NK-92 treated with Interleukin-12 subunit alpha and Interleukin-12 subunit beta, amount 100 ng/mL, for 24 hours (cell line): ENCODE measurements at places on chromosomes 16 and 17.

- no peak for DNase-seq
Observed at GRCh38 chr16:19785081-19785480, 67.0 kb downstream of the IQCK start.

- no peak for DNase-seq
Observed at GRCh38 chr16:8355675-8356074, 234.6 kb downstream of the TMEM114 start.

DNA sequence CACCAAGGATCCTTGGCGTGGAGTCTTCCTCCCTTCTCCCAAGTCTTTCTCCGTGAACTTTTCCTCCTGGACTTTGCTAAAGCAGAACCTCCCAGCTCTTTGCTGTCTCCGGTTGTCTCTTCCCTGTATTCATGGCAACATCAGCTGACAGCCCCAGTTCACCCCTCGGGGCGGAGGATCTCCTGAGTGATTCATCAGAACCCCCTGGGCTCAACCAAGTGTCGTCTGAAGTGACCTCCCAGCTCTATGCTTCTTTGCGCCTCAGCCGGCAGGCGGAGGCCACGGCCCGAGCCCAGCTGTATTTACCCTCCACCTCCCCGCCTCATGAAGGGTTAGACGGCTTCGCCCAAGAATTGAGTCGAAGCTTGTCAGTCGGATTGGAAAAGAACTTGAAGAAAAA lies 943 bp downstream of the CNTROB start:
- no peak for DNase-seq

- DNase-seq = peak; percentile 83
Observed at GRCh38 chr16:31700530-31701388, 172.8 kb upstream of the ZNF267 start.

DNA sequence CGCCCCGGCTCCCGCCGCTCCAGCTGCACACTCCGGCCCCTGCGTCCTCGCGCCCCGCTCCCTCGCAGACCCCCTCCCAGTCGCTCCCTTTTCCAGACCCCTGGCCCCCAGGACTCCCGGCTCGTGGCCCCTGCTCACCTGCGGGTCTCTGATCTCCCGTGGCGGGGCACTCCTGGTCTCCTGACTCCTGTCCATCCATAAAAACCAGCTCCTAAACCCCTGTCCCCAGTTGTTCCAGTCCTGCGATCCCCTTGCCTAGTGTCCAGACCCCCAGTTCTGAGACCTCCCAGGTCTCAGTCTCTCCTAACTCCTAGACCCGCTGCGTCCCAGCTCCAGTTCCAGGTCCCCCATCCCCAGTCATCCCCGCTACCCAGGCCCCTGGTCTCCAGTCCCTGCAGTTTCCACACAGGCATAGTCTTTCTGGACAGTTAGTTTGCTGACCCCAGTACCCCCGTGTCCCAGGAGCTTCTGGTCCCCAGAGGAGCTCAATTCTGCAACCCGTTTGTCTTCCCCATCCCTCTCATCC lies 379 bp downstream of the SNX29 start:
- no peak for DNase-seq

DNA sequence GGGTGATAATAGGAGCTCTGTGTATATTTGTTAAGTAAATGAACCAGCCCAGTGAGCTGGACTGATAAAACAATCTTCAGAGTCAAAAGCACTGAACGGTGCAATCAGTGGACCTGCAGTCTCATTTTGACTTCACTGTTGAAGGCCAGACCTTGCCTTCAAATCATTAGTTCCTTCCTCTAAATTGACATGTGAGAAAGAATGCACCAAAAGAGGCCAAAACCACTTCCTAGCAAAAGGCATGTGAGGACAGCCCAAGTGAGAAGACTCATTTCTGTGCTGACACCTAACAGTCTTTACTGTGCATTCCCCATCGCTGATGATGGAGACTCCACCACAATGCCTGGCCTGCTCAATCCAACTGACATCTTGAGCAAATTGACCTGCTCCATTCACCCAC lies 10.6 kb downstream of the GTF3C1 start:
- DNase-seq = no peak

GRCh38 chr16:23836404-23837311 lies 875 bp downstream of the PRKCB start:
- DNase-seq = peak; percentile 76

DNA sequence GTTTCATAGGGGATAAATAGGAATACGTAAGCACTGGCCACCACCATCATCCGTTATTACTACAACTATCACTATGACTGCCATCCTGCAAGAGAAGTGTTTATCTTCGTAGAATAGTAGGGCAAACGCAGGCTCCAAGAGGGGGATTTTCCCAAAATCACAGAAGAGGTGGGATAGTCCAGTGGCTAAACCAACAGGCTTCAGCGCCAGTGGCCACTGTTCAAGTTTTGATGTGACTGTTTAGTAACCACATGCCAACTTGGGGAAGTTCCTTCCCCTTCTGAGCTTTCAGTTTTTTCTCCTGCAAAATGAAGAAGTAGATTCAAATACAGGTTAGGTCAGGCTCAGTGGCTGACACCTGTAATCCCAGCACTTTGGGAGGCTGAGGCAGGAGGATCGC lies 60.7 kb upstream of the GRIN2A start:
- no peak for DNase-seq

GRCh38 chr16:88681084-88681680 lies 5.1 kb downstream of the SNAI3 start:
- DNase-seq = no peak

DNA sequence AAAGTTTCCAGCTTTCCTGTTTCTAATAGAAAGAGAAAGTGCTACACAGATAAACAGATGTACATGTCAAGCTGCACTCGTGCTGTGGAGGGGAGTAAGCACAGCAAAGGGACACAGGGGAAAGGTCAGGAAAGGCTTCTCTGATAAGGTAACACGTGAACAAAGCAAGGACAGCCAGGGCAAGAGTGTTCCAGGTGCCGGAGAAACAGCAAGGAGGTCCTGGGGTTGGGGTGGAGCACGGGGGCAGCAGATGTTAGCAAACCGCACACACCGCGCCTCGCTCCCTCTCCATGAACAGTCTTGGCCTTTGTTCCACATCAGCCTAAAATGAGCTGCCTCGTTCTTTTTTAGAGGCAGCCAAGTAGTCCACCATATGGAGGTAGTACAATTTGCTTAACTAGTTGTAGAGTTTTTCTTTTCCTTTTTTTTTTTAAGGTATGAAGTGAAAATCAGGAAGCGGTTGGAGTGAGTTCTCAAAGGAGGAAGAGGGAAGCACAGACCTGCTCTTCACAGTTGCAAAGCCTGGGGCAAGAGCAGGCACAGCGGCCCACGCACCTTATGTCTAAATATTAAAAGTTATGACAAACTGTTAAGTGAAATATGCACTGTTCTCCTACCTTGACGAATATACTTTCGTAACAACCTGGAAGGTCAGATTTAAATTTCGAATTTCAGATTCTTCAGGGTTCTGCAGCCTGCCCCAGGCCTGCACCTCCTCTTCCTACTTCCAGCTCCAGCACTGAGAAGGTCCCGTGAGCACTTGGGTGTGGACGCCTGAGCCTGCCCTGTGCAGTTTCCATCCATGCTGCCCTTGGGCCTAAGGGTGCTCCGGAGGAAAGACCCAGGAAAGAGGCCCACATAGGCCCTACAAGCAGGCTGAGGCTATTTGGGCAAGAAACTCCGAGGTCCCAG lies 41.5 kb upstream of the RPH3AL start:
- DNase-seq = no peak

DNA sequence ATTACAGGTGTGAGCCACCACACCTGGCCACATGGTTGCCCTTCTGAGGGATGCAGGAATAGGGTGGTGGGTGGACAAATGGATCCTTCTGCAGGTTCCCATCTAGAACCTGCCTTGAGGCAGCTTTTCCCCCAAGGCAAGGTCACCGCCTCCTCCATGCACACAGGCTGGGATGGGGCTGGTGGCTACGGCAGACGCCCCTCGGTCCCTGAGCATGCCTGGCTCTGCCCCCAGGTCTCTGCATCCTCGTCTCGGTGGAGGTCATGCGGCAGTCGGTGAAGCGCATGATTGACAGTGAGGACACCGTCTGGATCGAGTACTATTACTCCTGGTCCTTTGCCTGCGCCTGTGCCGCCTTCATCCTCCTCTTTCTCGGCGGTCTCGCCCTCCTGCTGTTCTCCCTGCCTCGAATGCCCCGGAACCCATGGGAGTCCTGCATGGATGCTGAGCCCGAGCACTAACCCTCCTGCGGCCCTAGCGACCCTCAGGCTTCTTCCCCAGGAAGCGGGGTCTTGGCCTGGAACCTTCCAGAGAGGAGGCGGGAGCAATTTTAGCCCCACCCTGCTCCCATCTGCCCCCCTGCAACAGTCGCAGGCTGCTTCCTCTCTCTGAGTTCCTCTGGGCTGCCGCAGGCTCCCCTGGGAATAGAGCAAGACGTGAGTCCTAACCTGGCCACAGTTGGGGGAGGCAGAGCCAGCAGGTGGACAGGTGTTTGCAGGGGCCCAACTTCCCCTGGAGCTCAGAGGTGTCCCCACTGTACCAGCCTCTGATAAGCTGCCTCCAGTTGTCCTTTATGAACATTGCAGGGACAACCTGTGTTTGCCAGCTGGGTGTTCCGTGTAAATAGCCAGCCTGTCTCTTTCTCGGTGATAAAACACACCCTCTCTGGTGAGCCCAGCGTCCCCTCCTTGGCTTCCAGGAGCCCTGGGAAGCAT lies 11.7 kb downstream of the CACNG1 start:
- DNase-seq = no peak
